Pancreas (tissue), 10 donors: ENCODE measurements at places on chromosomes 6 and 20. TPM values are rescaled to one million over a fixed set of nuclear protein-coding genes. Genes with fewer than 3 reads are reported as not detected.

The ID4 gene
- 11.8 TPM for total RNA-seq

DNA sequence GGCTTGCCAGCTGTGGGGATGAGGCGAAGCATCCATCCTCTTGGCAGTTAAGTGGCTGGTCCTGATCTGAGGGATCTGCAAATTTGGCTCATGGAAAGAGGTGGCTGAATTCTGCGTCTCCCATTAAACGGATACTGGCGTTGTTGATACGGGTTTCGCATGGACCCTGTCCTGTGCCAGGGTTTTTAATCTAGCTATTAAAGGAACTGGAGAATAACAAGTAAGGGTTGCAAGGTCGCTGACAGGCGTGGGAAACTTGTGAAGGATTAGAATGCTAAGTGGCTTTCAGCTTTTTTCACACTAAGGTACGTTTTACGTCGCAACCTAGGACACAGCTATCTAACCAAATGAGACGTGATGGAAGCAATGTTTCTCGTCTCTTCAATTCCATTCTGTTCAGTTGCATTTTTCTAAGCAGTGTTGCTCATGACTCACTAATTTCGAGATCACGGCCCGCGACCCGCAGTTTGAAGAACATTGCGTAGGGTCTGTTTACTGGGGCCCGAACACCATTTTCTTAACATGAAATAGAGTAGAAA is 852 bp downstream of the GMNN start:
- DNase-seq, result no peak
- H3K4me3 ChIP-seq, result peak overlapping the region; percentile 65

- H3K27me3 ChIP-seq, result no peaks in the 10 kb centered on the region
- no peak overlapping the region for H3K4me3 ChIP-seq
- H3K36me3 ChIP-seq, result no peaks in the 10 kb centered on the region
- no peaks in the 10 kb centered on the region for H3K4me1 ChIP-seq
- H3K27ac ChIP-seq, result no peak overlapping the region
Measured at GRCh38 chr6:41200296-41200900, 551 bp downstream of the TREML2 start.

GRCh38 chr6:138371452-138371711 is 6.3 kb upstream of the SMIM28 start:
- H3K4me1 ChIP-seq, result peaks cover 3% of the 10 kb centered on the region
- H3K4me3 ChIP-seq, result no peak overlapping the region
- H3K27me3 ChIP-seq, result no peaks in the 10 kb centered on the region
- H3K27ac ChIP-seq, result no peak overlapping the region
- no peak for DNase-seq

DNA sequence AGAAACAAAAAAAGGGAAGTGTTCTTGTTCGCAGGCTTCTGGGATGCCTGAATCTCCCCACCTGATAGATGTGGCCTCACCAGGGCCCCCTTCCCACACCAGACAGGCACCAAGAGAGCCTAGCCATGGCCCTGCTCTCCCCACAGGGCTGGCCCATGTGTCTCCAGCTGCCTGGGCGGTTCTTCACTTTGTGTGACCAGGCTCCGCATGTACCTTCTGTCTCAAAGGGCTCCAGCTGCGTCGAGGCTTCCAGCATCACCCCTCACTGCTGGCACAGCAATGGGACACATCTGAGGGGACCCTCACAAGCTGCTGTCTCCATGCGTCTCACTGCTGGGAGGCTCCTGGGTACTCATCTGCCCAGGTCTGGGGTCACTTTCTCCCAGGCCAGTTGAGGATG is 362.9 kb downstream of the ZFAND3 start:
- H3K4me1 ChIP-seq, result peaks cover 5% of the 10 kb centered on the region
- H3K4me3 ChIP-seq, result no peak overlapping the region
- no peak for DNase-seq
- H3K27me3 ChIP-seq, result no peaks in the 10 kb centered on the region
- no peak overlapping the region for H3K27ac ChIP-seq
- no peaks in the 10 kb centered on the region for H3K36me3 ChIP-seq

- H3K4me3 ChIP-seq, result no peak overlapping the region
- no peak for DNase-seq
- H3K27ac ChIP-seq, result no peak overlapping the region
Measured at GRCh38 chr6:89938014-89938413, 43.7 kb downstream of the GJA10 start.

DNA sequence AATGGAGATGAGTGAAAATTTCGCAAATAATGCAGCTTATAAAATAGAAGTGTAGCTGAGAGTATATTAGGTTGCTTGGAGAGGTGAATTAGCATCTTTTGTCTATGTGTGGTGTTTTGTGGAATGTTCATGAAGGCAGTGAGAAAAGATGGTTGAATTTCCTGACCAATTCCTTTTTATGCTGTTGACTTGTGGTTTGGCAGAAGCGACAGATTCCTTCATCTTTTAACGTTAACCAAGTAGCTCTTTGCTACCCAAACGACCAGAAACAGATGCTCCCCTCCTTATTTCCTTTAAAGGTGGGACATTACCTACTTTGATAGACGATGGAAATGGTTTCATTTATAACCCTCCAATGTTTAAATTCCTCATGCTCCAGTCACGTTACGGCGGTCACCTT is 390.5 kb downstream of the QKI start:
- H3K36me3 ChIP-seq, result no peaks in the 10 kb centered on the region
- no peak overlapping the region for H3K27ac ChIP-seq
- no peaks in the 10 kb centered on the region for H3K27me3 ChIP-seq

- no peak overlapping the region for H3K27ac ChIP-seq
- no peaks in the 10 kb centered on the region for H3K27me3 ChIP-seq
- H3K36me3 ChIP-seq, result no peaks in the 10 kb centered on the region
Measured at GRCh38 chr20:51535075-51535386, 7.5 kb downstream of the NFATC2 start.

DNA sequence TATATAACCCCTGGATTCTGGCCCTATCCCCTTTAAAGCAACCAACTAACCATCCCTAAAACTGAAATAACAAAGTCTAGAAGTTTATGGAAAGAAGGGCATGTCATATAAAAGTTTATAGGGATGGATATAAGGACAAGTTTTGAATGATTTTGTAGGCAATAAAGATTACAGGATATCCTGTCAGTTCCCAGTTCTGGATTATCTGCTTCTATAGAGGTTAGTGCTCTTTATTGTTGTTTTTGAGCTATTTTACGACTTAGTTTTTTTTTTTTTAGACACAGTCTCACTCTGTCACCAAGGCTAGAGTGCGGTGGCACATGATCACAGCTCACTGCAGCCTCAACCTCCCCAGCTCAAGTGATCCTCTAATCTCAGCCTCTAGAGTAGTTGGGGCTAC is 48.3 kb downstream of the ZFP64 start:
- H3K4me3 ChIP-seq, result no peak overlapping the region
- no peak overlapping the region for H3K27ac ChIP-seq
- no peaks in the 10 kb centered on the region for H3K27me3 ChIP-seq
- no peak for DNase-seq
- no peaks in the 10 kb centered on the region for H3K4me1 ChIP-seq

- no peaks in the 10 kb centered on the region for H3K36me3 ChIP-seq
- no peak overlapping the region for H3K27ac ChIP-seq
- no peak for DNase-seq
- no peak overlapping the region for H3K4me3 ChIP-seq
Measured at GRCh38 chr20:19320005-19320404, 107.6 kb downstream of the SLC24A3 start.
